AG08395 (cell line): ENCODE measurements at places on chromosomes 2 and 18.

DNA sequence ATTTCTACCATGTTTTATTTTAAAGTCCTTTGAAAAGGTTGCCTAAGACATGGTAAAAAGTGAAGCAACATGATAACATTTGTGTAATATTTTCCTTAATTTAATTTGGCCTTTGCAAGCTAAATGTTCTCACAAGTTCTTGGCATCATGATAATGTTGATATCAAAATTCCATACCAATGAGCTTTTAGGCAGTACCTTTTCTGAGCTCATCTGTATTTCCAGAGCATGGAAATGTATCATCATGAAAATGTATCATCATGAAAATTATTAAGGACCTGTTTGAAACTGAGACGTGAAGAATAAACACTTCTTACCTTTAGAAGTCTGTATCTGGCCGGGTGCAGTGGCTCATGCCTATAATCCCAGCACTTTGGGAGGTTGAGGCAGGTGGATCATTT is 73.8 kb downstream of the VWC2L start:
- DNase-seq: no peak

- DNase-seq: no peak
Observed at GRCh38 chr2:26938399-26939118, 31.9 kb upstream of the MAPRE3 start.

GRCh38 chr2:69628325-69629021 is 15.1 kb downstream of the AAK1 start:
- no peak for DNase-seq

- DNase-seq: no peak
Observed at GRCh38 chr2:9948721-9949120, 2.8 kb upstream of the GRHL1 start.

DNA sequence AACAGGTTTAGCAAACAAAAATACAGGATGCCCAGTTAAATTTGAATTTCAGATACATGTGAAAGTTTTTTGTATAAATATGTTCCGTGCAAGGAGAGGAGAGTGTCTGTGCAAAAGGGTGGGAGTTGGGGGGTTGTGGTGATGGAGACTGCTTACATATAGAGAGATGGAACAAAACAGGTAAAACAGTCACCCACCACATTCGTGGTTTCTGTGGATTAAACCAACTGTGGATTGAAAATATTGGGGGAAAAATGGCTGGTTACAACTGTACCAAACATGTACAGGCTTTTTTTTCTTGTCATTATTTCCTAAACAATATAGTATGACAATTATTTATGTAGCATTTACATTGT is 245.7 kb downstream of the TNS1 start:
- no peak for DNase-seq

- DNase-seq: no peak
Observed at GRCh38 chr18:35030277-35030989, 10.8 kb upstream of the MAPRE2 start.

DNA sequence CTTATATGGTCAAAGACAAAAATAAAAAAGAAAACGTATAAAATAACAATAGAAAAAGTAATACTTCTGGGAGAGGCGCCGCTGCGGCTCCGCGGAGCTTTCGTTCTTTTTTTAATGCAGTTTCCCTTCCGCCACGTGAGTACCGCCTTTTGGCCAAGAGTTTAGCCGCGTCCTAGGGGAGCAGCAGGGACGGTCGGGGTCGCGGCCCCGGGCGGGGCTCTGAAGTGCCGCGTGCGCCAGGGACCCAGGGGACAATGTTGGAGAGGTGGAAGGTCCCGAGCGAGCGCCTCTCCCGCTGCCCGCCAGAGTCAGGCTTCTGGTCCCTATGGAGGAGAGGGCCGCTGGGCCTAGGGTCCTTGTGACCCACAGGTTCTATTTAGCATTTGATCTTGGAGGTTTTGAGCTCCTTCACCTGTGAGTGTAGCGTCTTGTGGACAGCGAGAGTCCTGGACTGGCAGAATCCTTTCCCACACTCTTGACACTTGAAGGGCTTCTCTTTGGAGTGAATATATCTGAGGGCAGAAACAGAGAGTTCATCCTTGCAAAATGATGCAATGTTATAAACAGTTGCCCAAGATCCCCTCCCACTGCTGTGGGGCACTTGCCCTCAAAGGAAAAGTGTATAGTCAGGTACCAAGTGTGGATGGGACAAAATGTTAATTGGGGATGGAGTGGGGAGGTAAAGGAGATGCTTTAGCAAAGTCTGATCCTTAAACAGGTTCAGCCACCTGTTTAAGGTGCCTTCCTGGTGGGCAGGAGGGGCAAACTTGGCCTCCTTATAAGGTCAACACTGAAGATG is 6.3 kb downstream of the OSR1 start:
- DNase-seq: no peak
